ENCODE measurements at places on chromosomes 5 and 9.

DNA sequence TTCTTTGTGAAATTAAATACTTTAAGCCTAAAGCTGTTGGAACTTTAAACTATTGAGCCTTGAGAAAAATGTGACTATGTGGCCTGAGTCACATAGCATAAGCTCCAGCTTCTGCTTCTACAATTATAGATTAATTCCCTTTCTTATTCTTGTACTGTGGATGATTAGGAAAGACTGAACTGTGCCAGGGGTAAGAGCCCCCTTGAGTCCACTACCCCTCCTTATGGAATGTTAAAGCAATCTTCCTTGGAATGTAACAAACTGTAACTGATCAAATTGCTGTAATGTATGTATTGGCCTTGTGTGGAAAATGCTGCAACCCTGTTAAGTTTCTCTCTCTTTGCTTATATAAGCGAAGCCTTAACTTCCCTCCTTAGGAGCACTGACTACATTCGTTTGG lies 273.2 kb downstream of the FAM170A start:
- no peak for DNase-seq

- DNase-seq, result no peak
These were observed 989.8 kb downstream of the TLE1 start for GRCh38 chr9:80699511-80699998.

GRCh38 chr5:178083922-178084321 lies 29.4 kb upstream of the N4BP3 start:
- DNase-seq, result no peak

DNA sequence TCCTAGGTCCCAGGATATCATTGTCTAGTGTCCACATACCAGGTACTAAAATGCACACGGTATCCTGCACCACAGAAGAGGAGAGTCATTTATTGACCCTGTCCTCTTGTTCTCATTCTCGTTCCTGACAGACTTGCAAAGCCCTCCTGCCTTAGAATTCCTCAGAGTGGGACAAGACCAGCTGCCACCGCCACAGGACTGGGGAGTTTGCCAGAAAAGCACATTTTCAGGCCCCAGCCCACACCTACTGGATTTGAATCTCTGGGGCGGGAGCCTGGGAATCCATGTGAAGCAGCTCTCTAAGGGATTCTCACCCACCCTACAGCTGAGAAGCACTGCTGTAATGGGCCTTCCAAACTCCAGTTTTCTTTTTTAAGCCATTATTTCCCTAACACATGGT lies 68.0 kb upstream of the FANCC start:
- no peak for DNase-seq

DNA sequence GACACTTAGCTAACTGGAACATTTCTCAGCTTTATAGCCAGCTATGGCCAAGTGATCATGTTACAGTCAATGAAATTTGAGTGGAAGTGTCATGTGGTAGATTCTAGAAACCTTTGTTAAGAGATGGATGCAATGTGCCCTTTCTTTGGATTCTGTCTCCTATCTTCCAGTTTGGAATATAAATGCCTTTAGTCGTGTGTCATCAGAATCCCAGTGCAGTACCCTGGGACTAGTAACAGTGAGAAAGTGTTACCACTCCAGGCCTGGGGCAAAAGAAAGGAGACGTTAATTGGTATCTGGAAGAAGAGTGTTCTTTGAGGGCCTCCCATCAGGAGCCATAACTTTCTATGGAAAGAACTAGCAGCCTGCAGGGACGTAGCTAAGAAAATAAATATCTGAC lies 149.6 kb downstream of the SNX18 start:
- DNase-seq, result no peak

GRCh38 chr5:100790170-100790665 lies 112.9 kb downstream of the ST8SIA4 start:
- DNase-seq, result no peak

DNA sequence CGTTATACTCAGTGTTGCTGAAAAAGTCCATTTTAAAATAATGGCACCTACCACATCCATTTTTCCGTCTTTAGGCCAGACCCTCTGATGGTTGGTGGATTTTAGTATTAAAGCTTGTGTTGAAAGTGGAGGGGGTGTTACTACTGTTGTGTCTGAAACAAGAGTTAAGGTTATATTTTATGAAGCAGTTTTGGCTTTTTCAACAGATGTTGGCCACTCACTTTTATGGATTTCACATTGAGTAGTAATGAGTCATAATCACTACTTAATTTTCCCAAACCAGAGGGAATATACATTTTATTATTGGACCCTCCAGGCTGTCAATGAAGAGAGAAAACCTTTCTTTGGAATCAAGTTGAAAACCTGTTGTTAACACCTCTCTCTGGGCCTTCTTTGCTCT lies 88.0 kb downstream of the TRIO start:
- DNase-seq, result no peak

GRCh38 chr9:109419531-109419930 lies 78.6 kb downstream of the PTPN3 start:
- DNase-seq, result no peak

DNA sequence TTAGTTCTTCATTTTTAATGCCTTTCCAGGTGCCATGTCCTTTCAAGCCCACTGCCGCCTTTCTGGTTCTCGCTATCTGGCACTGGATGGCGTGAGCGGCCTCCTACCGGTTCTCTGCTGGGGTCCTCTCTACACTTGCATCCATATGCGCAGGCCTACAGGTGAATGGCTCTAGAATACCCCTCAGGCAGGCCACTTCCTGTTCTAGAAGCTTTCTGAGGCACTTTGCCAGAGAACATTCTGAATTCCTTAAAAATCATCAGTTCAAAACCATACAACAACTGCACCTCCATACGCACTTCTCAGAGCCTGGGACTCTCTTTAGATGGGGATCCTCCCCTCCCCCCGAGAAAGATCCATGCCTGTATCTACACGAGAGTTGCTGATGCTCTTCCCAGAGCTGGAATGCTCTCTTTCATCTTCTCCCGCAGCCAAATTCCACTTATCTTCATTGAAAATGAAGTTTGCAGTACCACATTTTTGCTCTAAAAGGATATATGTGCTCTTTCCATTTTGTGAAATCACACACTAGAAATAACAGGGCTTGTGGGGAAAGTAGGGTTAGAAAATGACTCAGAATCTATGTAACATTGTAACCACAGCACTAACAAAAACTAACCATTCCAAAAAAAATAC lies 1.4 kb upstream of the LHFPL2 start:
- DNase-seq, result no peak

- no peak for DNase-seq
These were observed 112.5 kb downstream of the EBF1 start for GRCh38 chr5:158987231-158987630.

DNA sequence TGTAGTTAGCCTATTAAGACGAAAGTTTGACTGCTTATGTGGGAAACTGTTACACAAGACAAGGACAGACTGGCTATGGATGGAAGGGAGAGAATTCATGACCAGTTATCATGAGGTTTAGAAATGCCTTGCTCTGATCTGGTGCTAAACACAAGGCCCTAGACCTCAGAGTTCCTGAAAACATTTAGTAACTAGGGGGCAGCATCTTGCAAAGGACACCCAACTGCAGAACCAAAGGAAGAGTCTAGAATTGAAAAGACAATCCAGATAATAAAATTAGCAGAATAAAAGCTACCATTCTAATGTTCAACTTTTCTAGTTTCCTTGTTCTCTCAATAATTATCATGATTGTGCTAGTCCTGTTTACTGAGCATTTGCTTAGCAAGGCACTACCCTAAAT lies 130.5 kb upstream of the GPR151 start:
- DNase-seq, result no peak

DNA sequence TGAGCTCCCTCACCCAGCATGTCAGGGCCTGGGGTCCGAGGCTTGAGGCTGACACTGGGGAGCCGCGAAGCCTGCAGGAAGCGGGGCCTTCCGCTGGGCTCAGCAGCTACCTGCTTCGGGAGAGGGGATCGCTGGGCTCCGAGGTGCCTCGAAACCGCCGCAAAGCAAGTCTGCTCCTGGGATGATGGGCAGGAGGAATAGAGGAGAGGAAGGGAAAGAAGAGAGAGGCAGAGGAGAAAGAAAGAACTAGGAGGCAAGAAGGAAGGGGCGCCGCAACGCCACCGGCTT lies 1.5 kb upstream of the PRDM12 start:
- no peak for DNase-seq

GRCh38 chr5:1959231-1959630 lies 76.5 kb upstream of the IRX4 start:
- DNase-seq, result no peak

DNA sequence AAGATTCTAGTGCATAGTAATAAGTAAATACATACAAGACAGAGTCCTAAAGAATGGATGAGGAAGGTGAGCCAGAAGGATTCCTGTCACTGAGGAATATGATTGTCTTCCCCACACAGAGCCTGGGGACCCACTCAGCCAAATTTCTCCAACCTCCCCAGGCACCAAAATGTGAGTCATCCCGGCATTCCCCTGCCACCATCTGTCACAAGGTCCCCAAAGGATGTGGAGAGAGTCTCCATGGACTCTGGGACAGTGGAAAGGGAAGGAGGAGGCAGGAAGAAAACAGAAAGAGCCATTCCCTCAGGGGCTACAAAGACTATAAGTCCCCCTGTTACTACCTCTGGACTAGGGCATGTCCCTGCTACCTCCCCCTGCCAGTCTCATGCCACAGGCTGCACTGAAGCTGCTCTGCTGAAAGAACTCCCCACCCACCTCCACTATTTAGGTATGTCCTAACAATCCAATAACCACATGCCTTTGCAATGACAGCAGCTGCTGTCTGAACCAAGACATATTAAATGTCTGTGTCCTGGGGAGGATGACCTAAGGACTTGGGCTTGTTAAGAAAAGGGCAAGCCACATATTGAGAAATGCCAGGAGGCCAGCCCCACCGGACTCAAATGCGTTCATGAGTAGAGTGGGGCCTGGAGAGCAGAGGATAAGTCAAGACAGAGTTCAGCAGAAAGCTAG lies 10.7 kb upstream of the OR5C1 start:
- DNase-seq, result no peak

DNA sequence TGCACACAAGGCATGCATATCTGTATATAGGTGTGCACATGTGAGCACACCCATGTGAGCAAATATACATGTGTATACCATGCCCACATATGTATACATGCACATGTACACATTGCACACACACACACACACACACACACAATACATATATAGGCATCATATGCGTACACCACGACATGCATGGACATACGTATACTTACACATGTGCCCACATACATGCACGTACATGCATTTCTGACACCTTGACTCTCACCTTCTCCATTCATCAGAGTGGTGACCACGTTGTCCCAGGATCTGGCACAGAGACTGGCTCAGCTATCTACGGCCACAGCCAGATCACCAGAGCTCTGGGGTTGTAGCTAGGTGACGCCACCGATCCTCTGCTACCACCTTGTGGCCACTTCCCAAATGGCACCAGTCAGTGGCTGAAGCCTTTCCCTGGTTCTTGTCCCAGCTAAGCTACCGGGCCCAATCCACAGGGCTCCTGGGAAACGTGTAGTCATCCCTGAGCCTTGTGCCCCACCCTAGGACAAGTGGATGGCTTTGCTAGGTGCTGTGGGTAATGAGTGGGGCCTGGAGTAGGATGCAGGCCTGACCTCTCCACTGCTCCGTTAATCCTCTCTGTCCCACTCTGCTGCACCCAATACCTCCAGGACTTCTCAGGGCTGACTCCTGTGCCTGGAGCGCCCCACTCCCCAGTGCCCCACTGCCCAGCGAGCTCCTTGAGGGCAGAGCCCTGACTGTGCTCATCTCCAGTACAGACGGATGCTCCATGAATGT lies 194.4 kb downstream of the RGS3 start:
- DNase-seq, result peak; percentile 58

DNA sequence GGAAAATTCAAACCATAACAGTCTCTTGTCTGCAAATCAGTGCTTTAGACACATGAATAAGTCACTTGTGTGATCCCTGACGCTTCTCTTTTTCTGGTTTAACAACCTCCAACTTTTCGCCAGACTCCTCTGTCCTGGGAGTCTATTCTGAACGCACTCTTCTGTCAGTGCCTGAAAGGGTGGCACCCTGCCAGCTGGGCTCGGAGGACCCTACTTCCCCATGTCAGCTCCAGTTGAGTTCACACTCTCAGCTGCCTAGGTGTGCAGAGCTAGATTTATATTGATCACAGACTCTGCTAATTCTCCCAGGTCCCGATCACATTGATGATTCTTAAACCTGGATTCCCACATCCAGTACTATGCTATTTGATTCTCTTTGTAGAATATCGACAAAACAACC lies 649.1 kb downstream of the BNC2 start:
- no peak for DNase-seq

GRCh38 chr5:113776832-113777525 lies 263.5 kb downstream of the YTHDC2 start:
- no peak for DNase-seq

DNA sequence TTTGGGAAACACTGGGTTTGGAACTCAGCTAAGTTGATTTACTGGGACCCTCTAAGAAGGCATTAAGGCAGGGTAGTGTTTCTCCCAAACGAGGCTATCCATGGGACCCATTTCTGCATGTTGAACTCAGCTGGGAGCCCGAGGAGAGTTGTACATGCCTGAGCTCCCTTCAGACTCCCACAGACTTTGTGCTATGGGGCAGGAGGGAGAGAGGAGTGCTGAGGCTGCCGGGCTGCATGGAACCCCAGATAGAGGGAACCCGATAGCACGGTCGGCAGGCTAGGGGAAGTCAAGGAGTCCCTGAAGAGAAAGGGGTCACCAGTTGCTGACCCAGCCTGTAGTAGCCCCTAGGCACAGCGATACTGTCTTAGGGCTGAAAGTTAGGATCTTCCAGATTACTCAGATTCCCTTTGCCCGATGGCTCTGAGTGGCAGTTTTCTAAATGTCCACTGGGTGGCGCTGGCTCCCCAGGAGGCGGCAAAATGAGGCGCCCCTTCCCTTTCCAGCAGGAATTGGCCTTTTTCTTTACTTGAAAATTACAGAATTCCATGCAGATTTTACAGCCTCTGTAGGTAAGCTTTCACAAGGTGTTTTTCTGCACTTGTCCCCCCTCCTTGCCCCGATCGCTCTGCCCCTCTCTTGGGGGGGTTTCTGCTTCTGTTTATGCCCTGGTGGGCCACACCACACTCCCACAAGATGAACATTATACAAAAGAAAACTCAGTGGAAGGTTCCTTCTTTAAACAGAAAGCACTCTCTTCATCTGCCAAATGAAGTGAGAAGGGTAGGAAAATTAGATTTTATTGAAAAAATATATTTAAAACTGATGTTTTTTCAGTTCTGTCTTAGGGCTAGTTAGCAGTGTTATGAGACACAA lies 17.8 kb downstream of the NANS start:
- peak; percentile 55 for DNase-seq

All from T-helper 1 cell (primary cell).